ENCODE measurements at places on chromosomes 2 and 18.
A peak's percentile ranks its signal among the peaks of the same experiment; 100 is the strongest.

- no peak for DNase-seq
Observed at GRCh38 chr2:29469516-29469915, 354.3 kb downstream of the CLIP4 start.

DNA sequence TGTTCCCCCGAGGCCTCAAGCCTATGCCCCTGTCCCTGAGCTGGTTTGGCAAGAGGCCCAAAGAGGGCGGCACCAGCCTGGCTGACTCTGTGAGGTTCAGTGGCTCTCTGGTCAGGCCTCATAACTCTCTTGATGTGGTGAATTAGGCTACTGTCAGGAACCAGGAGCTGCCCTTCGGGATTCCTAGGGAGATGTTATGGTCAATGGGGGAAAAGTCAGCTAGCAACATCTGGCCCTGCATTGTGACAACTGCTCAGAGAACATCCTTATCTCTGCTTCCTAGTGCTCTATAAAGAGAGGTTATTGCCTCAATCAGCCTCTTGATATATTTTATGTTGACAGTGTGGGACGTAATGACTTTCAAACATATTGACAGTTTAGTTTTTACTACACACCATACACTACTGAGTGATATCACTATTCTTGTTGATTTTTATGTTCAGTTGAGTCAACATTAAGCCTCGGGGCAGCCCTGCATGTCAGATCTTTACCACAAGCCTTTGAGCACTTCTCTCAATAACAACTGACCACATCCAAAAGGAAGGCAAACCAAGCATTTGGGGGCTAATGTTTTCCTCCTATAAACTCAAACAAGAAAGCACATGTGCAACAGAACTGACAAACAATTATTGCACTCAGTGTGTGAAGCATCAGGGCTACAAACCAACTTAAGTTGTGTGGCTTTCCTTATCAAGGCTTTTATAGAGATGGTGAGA is 448.3 kb upstream of the SLC14A2 start:
- DNase-seq: peak; percentile 52

DNA sequence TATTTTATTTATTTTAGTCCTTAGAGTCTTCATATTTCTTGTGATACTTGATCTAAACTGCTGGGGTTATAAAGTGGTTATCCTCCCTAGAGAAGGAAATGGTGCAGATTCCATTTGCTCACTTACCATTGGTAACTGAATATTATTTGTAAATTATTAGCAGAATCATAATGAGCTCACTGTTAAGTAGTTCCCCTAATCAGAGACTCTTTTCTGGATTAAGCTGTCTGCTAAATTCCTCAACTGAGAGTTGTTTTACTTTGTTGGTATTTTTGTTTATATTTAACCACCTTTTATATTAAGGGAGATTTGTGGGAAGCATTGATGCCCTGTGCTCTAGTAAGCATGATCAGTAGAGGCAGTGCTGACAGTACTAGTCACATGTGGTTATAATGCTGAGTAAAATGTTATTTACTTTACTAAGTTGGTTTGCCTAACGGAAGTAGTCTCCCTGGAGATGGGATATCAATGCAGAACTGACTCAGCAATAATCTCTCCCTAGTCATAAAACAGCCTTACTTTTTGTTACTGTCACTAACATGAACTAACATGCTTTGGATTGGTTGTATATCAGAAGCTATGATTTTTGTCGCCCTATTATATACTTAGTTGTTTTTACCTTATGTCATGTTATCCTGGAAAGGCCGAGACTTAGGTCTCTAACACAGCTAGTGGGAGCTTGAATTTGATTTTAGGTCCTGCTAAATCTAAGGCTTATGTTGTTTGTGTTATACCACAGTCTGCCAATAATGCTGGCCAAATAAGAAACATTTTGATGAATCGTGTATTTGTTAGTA is 166.7 kb downstream of the MCFD2 start:
- DNase-seq: peak; percentile 86

GRCh38 chr2:166700079-166700478 is 188.2 kb upstream of the XIRP2 start:
- peak; percentile 0 for DNase-seq

GRCh38 chr2:165017966-165018596 is 62.8 kb upstream of the SLC38A11 start:
- peak; percentile 12 for DNase-seq

GRCh38 chr18:10020171-10020570 is 106.4 kb downstream of the VAPA start:
- peak; percentile 16 for DNase-seq

DNA sequence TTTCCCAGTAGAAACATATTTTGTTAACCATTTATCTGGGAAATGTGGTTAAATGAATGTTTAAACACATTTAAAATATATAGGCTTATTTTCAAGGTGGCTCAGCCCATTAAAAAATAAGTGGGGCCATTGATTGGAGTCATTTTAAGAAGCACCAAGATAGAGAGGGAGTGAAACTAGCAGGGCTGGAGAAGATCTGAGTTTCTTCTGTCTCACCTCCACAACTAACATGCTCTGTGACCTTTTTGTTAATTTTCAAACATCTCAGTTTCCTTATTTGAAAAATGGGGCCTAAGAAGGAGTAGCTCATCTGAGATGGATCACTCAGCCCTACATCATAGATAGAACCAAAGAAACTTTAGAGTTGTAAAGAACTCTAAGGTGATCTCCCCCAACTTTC is 254.8 kb downstream of the KCNS3 start:
- no peak for DNase-seq

DNA sequence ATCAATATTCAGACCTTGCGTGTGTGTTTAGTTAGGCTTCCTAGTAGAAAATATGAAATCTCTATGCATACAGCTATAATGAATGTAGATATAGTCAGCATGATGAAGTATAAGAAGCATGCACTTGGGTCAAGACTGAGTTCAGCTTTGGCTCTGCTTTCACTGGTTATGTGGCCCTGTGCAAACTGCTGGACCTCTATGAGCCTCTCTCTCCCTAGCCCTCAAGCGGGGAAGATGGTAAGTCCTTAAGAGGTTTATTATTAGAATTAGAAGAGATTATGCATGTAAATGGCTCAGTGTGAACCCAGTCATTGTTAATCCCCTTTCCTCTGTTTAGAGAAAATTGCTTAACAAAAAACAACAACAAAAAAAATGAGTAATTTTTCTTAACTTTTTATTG is 178.8 kb upstream of the NXPH2 start:
- DNase-seq: no peak

GRCh38 chr2:174643356-174643755 is 45.8 kb upstream of the WIPF1 start:
- DNase-seq: no peak

DNA sequence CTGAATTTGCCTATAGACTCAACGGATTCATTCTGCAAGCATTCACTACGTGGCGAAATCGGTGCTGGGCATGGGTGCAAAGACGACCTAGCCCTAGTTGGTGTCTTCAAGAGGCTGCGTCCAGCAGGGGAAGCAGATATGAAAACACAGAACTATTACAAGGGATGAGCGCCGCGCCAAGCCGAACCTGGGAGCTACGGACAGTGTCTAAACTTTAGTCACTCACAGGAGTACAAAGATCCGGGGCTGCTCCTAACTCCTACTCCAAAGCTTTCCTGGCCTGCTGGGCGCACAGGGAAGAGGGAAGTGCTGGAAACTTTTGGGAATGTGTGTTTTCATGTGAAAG is 732 bp upstream of the ANXA4 start:
- DNase-seq: peak; percentile 84

GRCh38 chr2:99169534-99169933 is 11.3 kb downstream of the MITD1 start:
- DNase-seq: no peak

- DNase-seq: peak; percentile 10
Observed at GRCh38 chr18:6355789-6356589, 58.7 kb downstream of the L3MBTL4 start.

DNA sequence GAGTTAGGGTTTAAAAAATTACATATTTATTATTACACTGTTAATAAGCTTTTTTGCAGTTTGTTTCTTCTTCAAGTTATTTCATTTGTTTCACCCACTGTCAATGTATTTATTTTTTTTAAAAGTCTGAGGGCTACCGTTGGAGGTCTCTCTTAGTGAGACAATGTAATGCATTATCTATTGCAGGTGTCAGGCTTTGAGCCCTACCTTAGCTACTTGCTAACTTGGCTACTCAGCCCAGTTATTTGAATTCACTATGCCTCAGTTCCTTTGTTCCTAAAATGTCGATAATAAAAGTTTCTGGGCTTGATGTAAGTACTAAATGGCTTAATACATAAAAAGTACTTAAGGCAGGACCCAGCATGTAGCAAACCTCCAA is 458 bp upstream of the TFPI start:
- no peak for DNase-seq

- no peak for DNase-seq
Observed at GRCh38 chr2:23622966-23623675, 238.1 kb downstream of the KLHL29 start.

- DNase-seq: no peak
Observed at GRCh38 chr18:79692056-79692455, 12.5 kb downstream of the CTDP1 start.

GRCh38 chr18:66647671-66648070 is 43.8 kb upstream of the CDH19 start:
- no peak for DNase-seq

DNA sequence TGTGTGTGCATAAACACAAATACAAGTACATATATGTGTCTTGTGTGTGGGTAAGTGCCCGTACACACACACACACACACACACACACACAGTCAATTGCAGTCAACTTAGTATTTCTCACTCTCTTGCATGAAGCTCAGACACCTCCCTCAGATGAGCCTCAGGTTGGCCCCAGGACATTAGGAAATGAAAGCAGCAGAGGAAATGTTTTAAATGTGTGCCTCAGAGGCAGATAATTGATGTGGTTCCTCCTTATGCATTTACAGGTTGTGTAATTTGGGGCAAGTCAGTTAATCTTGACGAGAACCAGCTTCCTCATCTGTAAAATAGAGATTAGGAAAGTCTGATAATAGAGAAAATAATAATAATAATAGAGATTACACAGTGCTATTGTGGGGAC is 814.0 kb upstream of the ID2 start:
- DNase-seq: no peak

- no peak for DNase-seq
Observed at GRCh38 chr2:59277671-59278070, 1036.5 kb upstream of the FANCL start.

Measured in cardiac fibroblast (primary cell).